ENCODE measurements at places on chromosomes 6 and 20.
A peak's percentile ranks its signal among the peaks of the same experiment; 100 is the strongest.

- no peak for DNase-seq
These were observed 102.0 kb downstream of the PSMB1 start for GRCh38 chr6:170450916-170451761.

GRCh38 chr6:160998766-160999165 is 7.2 kb downstream of the MAP3K4 start:
- DNase-seq: no peak

GRCh38 chr20:53794529-53795115 is 201.0 kb upstream of the ZNF217 start:
- no peak for DNase-seq

DNA sequence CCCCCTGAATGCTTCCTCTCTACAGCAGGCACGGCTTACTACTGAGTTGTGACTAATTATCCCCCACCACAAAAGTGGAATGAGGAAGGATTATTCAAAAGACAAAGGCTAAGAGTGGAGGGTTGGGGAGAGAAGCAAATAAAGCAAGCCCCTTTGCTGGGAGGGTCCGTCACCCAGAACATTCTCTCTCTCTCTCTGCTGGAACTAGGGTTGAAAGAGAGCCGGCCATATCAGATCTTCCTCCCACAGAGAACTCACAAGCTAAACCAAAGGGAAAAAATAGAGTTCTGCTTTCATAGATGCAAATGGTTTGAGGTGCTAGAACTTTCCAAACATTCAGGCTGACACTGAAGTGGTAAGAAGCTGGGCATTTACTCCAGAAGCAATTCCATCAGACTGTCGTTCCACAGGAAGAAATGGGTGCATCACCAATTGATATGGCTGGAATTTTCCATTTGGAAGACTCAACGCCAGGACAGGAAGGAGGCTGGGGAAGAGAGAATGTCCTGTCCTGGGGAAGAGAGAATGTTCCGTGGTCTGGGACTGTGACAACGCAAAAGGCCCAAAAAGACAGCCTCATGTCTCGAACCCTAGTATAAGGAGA is 7.9 kb downstream of the ZMYND8 start:
- DNase-seq: no peak

DNA sequence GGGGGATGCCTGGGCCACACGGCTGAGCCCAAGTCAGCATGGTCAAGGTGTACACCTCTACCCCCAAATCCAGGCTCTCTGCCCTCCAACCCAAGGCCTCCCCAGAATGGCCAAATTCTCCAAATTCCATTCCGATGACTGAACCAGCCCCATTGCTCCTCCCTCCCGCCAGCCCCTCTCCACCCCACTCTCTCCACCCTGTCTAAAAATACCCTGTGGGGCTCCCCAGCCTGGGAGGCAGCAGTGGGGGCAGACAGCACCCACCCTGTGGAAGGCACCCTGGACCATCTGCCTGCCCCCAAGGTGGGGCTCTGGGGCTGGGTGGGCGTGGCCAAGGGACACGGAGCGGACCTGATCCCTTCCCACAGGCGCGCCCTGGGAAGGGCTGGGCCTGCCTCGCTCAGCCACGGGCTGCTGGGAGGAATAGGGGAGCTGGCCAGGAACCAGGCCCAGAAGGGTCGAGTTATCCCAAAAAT is 11.4 kb downstream of the TEAD3 start:
- DNase-seq: no peak

DNA sequence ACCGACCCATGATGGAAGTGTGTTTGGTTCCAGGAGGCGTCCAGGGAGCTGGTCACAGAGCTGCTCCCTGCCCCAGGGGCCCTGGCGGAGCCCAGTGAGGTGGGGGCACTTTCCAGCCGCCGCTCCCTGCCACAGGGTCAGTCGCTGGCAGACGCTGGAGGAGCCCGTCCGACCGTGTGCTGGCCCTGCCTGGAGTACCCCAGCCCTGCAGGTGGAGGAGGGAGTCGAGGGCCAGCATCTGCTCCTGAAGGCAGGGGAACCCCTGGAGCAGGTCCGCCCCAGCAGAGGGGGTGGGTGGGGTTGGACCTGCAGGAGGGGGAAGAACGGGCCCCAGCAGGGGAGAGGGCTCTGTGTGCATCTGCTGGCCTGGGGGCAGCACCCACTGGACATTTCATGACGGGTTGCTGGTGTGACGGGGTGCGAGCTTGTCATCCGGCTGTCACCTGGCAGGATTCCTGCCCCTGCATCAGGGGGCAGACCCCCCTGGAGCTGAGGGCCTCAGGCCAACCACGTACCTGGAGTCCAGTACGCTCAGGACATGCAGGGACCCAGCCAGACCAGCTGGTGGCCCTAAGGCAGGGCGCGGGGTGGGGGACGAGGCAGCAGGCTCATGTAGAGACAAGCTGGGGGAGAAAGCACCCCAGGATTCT is 32.3 kb upstream of the GATA5 start:
- no peak for DNase-seq

- DNase-seq: no peak
These were observed 27.8 kb upstream of the PKHD1 start for GRCh38 chr6:52115145-52115741.

DNA sequence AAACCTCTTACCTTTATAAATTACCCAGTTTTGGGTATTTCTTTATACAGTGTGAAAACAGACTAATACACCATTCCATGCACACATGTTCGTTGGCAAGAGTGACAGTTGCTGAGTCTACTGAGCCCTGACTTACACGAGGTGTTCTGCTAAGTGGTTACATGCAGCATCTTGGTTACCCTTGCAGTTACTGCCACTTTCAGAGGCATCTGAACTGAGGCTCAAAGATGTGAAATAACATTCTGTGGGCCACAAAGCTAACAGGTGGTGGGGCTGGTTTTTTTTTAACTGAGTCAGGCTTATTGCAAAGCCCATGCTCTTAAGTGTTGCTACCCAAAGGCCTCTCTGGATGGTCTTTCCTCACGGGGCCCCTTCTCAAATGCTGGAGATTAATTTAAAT is 54.4 kb upstream of the GTSF1L start:
- DNase-seq: no peak

GRCh38 chr6:131004387-131004755 is 58.7 kb downstream of the EPB41L2 start:
- no peak for DNase-seq

DNA sequence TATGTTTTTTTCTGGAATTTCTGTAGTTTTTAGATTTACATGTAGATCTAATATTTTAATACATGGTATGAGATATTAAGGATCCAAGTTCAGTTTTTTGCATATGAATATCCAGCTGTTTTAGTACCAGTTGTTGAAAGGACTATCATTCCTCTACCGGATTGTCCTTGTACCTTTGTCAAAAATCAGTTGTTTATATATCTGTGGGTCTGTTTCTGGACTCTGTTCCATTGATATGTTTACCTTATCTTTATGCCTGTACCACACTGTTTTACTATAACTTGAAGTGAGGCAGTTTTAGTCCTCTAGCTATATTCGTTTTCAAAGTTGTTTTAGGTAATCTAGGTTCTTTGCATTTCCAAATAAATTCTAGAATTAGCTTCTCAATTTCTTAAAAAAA is 47.7 kb downstream of the CBFA2T2 start:
- no peak for DNase-seq

DNA sequence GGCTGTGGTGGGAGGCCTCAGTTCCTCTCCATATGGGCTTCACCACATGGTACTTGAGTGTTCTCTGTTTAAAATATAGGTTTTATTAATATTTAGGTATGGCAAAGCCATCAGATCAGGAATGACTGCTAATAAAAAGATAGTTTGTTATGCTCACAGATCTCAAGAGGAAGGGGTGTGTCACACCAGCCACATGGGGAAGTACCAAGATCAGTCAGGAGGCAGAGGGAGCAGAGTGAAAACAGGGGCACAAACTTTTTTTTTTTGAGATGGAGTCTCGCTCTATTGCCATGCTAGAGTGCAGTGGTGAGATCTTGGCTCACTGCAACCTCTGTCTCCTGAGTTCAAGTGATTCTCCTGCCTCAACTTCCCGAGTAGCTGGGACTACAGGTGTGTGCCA is 92.1 kb upstream of the GCM1 start:
- no peak for DNase-seq

GRCh38 chr6:10250655-10251220 is 164.1 kb downstream of the TFAP2A start:
- DNase-seq: no peak

- DNase-seq: no peak
These were observed 1.7 kb downstream of the MUCL3 start for GRCh38 chr6:30942338-30943060.

- DNase-seq: no peak
These were observed 49.2 kb downstream of the EIF2S2 start for GRCh38 chr20:34062570-34063482.

DNA sequence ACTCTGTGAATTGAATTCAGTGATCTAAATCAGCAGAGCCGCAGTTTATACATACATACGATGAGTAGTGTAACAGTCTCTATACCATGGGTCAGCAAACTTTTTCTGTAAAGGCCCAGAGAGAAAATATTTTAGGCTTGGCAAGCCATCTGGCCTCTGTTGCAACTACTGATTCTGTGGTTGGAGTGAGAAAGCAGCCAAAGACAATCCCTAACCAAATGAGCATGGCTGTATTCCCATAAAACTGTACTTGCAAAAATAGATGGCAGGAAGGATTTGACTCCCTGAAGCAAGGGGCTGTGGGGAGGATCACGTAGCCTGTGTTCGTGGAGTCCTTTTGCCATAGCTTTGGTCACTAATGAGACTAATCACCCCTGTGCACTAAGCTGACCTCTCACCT is 17.9 kb upstream of the MOCS1 start:
- no peak for DNase-seq

- DNase-seq: no peak
These were observed 58.8 kb upstream of the APCDD1L start for GRCh38 chr20:58573986-58574385.

DNA sequence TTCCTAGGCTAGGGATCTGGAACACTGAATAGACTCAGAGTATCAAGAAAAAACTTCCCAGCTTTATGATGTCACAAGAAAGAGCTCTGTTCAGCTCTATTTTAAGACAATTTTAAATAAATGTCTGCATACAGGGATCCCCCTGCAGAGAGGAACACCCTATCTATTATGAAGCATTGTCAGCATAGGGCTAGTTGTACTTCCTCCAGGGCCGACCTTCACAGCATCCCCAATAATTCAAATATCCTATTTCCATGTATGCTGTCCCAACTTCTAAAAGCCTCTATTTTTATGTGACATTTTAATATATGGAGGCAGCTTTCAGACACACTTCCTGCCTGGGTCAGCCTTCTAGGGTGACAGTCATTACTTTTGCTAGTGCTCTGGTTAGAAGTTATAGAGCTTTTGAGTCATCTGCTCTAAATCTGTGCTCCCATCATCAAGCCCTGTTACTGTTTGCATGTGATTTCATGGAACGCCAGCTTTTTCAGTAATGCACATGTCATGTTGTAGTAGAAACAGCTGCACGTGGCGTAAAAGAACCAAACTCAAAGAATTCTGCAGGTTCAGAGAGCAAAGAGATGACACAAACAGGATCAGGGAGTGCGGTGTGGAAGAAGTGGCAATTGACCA is 189.2 kb downstream of the ADGB start:
- DNase-seq: no peak

DNA sequence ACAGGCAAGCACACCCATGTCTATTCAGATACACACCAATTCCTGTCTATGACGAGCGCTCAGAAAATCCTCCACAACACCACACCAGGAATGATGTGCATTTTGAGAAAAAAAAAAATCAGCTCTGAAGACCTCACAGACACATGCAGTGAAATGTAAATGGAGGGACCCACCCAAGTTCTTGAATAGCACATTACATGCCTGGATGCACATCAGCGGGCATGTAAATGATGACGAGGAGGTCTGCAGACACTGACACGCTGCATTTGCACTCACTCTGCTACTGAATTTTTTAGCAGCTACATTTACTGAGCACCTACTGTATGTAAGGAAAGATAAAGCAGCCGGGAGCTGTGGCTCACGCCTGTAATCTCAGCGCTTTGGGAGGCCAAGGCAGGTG is 14.7 kb downstream of the NRSN2 start:
- DNase-seq: no peak

DNA sequence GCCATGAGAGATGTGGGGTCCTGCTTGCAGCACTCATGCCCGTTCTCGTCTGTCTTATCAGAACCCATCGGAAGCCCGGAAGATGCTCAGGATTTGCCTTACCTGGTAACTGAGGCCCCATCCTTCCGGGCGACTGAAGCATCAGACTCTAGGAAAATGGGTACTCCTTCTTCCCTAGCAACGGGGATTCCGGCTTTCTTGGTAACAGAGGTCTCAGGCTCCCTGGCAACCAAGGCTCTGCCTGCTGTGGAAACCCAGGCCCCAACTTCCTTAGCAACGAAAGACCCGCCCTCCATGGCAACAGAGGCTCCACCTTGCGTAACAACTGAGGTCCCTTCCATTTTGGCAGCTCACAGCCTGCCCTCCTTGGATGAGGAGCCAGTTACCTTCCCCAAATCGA is 8.3 kb downstream of the PI16 start:
- peak; percentile 70 for DNase-seq

DNA sequence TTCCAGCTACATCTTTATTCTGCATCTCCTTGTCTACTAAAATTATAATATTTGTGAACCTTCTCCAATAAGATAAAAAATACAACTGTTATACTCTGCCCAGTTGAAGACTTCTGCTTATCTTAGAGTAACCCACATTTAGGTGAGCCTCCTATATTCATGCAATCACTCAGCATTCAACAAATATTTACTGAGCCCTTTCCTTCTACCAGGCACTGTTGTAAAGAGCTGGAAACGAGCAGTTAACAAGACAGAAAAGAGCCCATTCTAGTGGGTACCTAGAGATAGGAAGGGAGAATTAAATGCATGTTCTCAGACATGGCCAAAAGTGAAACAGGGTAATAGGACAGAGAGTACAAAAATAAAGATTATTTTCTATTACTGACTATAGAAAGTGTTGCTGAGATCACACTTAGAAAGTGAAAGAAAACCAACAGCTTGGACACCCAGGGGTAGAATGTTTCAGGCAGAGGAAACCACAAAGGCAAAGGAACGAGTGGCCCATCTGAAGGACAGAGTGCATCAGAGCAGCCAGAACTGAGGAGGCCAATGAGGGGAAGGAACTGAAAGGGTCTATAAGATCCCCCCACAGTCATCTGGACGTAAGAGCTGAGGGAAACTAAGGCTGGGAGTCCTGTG is 50.8 kb upstream of the SMLR1 start:
- DNase-seq: no peak

DNA sequence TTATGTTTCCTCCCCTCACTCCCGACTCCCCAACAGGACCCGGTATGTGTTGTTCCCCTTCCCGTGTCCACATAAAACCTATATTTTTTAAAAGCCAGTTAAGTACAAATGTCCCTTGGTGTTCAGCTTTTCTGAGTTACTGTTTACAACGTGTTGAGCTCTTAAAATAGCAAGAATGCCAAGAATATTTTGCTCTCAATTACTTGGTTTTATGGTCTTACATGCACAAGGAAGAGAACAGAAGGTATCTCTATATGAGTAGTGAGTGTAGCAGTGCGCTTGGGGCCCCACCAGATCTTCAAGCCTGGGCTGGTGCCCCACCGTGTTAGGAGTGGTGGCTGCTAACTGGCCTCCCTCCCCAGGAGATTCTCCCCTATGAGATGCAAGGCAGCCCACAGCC is 75.3 kb downstream of the RIN2 start:
- DNase-seq: no peak

- no peak for DNase-seq
These were observed 167.1 kb downstream of the KIF6 start for GRCh38 chr6:39558079-39558478.
